ENCODE measurements at places on chromosomes 3 and 15. TPM values are rescaled to one million over a fixed set of nuclear protein-coding genes. Genes with fewer than 3 reads are reported as not detected.

GRCh38 chr15:99137111-99137546 is 32.2 kb downstream of the SYNM start:
- H3K4me1 ChIP-seq = no peaks in the 10 kb centered on the region
- H3K36me3 ChIP-seq = no peaks in the 10 kb centered on the region
- H3K27me3 ChIP-seq = no peaks in the 10 kb centered on the region
- no peak overlapping the region for H3K4me3 ChIP-seq

DNA sequence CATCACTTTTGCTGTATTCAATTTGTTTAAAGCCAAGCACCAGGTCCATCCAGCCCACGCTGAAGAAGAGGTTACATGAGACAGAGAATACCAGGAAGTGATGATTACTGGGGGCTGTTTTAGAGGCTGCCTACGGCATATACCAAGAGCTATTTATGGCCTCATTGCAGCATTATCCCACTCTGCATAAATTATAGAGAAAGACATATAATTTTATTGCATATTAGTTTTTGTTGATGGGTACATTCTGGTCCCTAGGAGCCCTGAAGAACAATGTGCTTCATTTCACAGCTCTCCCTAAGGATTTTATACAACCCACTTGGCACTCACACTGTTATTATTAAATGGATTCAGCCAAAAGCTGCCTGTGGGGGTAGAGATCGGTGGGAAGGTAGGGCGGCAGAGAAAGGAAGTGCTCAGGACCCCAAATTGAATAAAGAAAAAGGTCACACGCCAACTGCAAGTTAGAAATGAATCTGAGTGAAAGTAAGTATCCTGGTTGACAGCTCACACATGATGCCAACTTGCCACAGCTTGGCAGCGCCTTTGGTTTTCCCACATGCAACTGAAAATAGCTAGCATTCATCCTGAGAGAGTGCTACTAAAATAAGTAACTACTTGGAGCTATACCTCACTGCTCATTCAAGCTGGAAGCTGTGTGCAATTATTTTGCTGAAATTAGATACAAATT is 73.7 kb downstream of the CCNL1 start:
- no peaks in the 10 kb centered on the region for H3K27me3 ChIP-seq
- H3K4me1 ChIP-seq = peaks cover 50% of the 10 kb centered on the region
- H3K27ac ChIP-seq = no peak overlapping the region
- no peaks in the 10 kb centered on the region for H3K36me3 ChIP-seq

GRCh38 chr3:4149296-4149695 is 153.9 kb upstream of the SETMAR start:
- H3K27ac ChIP-seq = no peak overlapping the region
- H3K4me3 ChIP-seq = no peak overlapping the region

DNA sequence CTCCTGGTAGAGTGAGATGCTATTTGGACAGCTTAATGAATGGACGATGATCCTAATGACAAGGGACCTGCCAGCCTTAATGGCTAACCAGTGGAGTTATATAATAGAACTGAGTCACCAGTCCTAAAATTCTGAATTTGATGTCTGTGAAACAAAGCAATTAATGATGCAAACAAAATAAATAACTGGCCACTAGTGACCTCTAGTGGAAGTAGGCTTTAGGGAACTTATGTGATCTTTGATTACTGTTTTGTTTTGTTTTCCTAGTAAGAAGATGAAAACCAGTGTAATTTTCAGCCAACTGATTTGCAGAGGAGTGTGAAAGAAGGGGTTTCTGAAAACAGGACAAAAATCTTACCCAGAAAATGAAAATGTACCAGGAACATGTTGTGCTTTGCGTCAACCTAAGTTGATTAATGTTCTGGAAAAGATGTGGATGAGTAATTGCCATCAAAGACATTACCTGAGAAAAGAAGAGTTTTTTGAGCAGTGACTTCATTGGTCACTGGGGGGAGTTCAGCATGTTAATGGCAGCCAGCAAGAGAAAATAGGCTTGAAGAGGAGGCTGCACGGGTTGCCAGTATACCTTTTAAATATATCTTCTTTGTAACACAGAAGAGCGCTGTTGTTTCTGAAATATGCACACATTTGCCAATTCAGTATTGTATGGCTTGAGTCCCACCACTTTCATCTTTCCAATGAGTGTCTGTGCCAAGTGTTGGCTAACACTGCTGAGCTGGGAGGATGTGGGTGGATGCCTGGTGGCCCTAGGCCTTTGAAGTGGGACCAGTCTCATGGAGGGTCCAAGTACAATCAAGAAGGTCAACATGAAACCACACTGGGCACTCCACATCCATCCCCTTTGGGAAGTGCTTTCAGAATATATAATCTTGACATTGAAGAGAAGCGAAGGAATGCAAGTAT is 9.3 kb downstream of the VEPH1 start:
- no peaks in the 10 kb centered on the region for H3K27me3 ChIP-seq
- H3K27ac ChIP-seq = no peak overlapping the region
- no peaks in the 10 kb centered on the region for H3K36me3 ChIP-seq
- H3K4me3 ChIP-seq = no peak overlapping the region
- peaks cover under 1% of the 10 kb centered on the region for H3K4me1 ChIP-seq

SNTN gene
- total RNA-seq = not detected

SLC22A14 gene
- total RNA-seq = 0.49 TPM

GRCh38 chr3:7964899-7965298 is 536.7 kb upstream of the LMCD1 start:
- H3K4me3 ChIP-seq = no peak overlapping the region
- H3K27me3 ChIP-seq = no peaks in the 10 kb centered on the region
- no peak for DNase-seq
- no peaks in the 10 kb centered on the region for H3K36me3 ChIP-seq
- H3K4me1 ChIP-seq = no peaks in the 10 kb centered on the region
- no peak overlapping the region for H3K27ac ChIP-seq

- DNase-seq = no peak
- H3K36me3 ChIP-seq = peaks cover 14% of the 10 kb centered on the region
- H3K4me3 ChIP-seq = peak overlapping the region; percentile 92
- peaks cover 21% of the 10 kb centered on the region for H3K4me1 ChIP-seq
- H3K27ac ChIP-seq = peak overlapping the region; percentile 79
These were observed 634 bp downstream of the ZMAT3 start for GRCh38 chr3:179071027-179071322.

GRCh38 chr3:37540786-37541185 is 320.9 kb upstream of the CTDSPL start:
- no peak for DNase-seq
- peaks cover 48% of the 10 kb centered on the region for H3K4me1 ChIP-seq
- no peak overlapping the region for H3K4me3 ChIP-seq
- H3K36me3 ChIP-seq = no peaks in the 10 kb centered on the region

GRCh38 chr3:149267565-149267964 is 45.9 kb upstream of the CP start:
- H3K36me3 ChIP-seq = no peaks in the 10 kb centered on the region
- no peaks in the 10 kb centered on the region for H3K27me3 ChIP-seq
- H3K27ac ChIP-seq = no peak overlapping the region
- no peak for DNase-seq
- H3K4me1 ChIP-seq = no peaks in the 10 kb centered on the region
- H3K4me3 ChIP-seq = no peak overlapping the region

- no peaks in the 10 kb centered on the region for H3K36me3 ChIP-seq
- peaks cover 32% of the 10 kb centered on the region for H3K4me1 ChIP-seq
- H3K27me3 ChIP-seq = no peaks in the 10 kb centered on the region
- no peak for DNase-seq
- H3K4me3 ChIP-seq = no peak overlapping the region
These were observed 4.8 kb upstream of the PHGR1 start for GRCh38 chr15:40345867-40346578.
